NCI-H510A treated with DMSO at 0.1 percent for 48 hours (cell line): ENCODE measurements at places on chromosomes 4 and X.
A peak's percentile ranks its signal among the peaks of the same experiment; 100 is the strongest.

- DNase-seq = no peak
Observed at GRCh38 chr4:89243733-89244252, 63.8 kb downstream of the GPRIN3 start.

GRCh38 chr4:46844325-46844917 lies 64.6 kb downstream of the COX7B2 start:
- DNase-seq = peak; percentile 30

GRCh38 chr4:104906276-104906675 lies 240.4 kb upstream of the TET2 start:
- no peak for DNase-seq

- DNase-seq = no peak
Observed at GRCh38 chr4:71828470-71828869, 44.6 kb upstream of the GC start.

DNA sequence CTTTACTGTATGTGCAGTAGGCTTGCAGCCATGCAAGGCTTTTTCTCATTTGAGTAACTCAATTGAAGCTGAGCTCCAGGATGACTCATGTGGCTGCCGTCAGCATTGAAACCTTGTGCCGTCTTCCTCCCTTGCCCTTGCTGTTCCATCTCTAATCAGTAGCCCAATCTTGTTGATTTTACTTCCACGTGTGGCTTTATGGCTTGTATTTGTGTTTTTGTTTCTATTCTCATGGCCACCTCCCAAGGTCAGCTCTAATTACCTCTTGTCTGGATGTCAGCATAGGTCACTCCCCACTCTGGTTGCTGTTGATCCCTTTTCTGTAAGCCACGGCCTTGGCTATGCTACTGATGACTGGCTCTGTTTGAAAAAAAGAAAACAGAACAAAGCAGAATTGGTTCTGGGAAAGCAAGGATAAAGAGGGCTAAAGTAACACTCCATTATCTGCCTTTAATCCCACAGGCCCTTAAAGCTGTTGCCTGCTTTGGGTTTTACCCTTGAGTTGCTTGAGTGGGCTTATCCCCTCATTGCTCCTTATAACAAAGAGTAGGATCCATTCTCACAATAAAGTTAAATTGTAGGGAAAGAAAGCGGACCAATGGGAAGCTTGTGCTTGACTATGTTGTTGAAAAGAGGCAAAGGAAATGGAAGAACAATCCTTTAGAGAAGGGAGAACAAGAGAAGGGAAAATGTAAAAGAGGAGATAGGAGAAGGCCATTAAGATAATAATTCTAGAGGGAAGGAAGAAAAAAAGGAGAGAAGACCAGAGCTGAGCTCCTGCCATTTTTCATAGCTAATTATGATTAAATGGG lies 173.9 kb upstream of the PGRMC2 start:
- DNase-seq = no peak

- peak; percentile 42 for DNase-seq
Observed at GRCh38 chr4:154622598-154622997, 10.1 kb upstream of the FGG start.

DNA sequence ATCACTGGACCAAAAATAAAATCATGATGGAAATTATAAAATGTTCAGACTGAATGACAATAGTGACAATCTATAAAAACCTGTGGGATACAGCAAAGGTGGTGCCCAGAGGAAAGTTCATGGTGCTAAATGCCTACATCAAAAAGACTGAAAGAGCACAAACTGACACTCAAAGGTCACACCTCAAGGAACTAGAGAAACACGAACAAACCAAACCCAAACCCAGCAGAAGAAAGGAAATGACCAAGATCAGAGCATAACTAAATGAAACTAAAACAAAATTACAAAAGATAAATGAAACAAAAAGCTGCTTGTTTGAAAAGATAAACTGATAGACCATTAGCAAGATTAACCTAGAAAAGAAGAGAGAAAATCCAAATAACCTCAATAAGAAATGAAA lies 78.7 kb downstream of the ANAPC10 start:
- no peak for DNase-seq

DNA sequence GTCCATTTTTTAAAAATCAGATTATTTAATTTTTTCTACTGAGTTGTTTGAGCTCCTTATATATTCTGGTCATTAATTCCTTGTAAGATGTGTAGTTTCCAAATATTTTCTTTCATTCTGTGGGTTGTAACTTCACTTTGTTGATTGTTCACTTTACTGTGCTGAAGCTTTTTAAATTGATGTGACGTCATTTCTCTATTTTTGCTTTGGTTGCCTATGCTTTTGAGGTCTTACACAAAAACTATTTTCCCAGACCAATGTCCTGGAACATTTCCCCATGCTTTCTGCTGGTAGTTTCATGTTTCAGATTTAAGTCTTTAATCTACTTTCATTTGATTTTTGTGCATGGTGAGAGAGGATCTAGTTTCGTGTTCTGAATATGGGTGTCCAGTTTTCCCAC lies 753.6 kb downstream of the TRIML1 start:
- DNase-seq = no peak

GRCh38 chr4:140105436-140105835 lies 48.5 kb downstream of the MAML3 start:
- no peak for DNase-seq
